ENCODE measurements at places on chromosomes 2 and 18. TPM values are rescaled to one million over a fixed set of nuclear protein-coding genes. Genes with fewer than 3 reads are reported as not detected.

DNA sequence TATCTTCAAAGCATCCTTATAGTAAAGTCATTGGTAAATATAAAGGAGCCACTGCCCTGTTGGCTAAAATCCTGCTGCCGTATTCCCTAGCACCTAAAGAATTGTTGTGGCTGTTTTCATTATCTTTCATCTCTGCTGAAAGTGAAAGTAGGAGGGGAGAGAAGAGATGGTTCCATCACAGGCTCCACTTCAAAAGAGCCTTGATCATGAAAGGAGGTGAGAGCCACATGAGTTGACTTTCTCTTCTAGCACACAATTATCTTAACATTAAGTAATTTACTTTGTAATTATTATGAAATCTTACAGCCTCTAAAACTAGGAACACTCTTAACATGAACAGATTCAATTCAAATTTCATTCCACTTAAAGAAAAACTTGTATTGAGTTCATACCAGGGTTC, 1050.9 kb upstream of the LRRTM1 start:
- no peak overlapping the region for H3K27ac ChIP-seq
- no peaks in the 10 kb centered on the region for H3K4me1 ChIP-seq
- H3K27me3 ChIP-seq, result no peaks in the 10 kb centered on the region
- no peaks in the 10 kb centered on the region for H3K36me3 ChIP-seq
- DNase-seq, result no peak
- H3K4me3 ChIP-seq, result no peak overlapping the region

GRCh38 chr18:6313415-6313814, 101.3 kb downstream of the L3MBTL4 start:
- no peaks in the 10 kb centered on the region for H3K36me3 ChIP-seq
- H3K4me1 ChIP-seq, result no peaks in the 10 kb centered on the region
- no peak overlapping the region for H3K4me3 ChIP-seq
- H3K27ac ChIP-seq, result no peak overlapping the region
- no peak for DNase-seq

GRCh38 chr2:71691747-71692441, 238.5 kb downstream of the DYSF start:
- no peak overlapping the region for H3K27ac ChIP-seq
- H3K4me1 ChIP-seq, result peaks cover 15% of the 10 kb centered on the region
- no peaks in the 10 kb centered on the region for H3K27me3 ChIP-seq
- H3K4me3 ChIP-seq, result no peak overlapping the region
- DNase-seq, result peak; percentile 41

- peaks cover 18% of the 10 kb centered on the region for H3K4me1 ChIP-seq
- no peaks in the 10 kb centered on the region for H3K36me3 ChIP-seq
- no peak overlapping the region for H3K27ac ChIP-seq
Measured at GRCh38 chr18:74115046-74115445, 32.6 kb downstream of the FBXO15 start.

- no peak overlapping the region for H3K4me3 ChIP-seq
- H3K27ac ChIP-seq, result no peak overlapping the region
- no peaks in the 10 kb centered on the region for H3K27me3 ChIP-seq
- no peak for DNase-seq
- H3K4me1 ChIP-seq, result peaks cover 4% of the 10 kb centered on the region
Measured at GRCh38 chr2:25323610-25324189, 18.0 kb downstream of the DNMT3A start.

The ANKRD62 gene
- 0.15 TPM for total RNA-seq

The MDH1B gene
- total RNA-seq, result 3.9 TPM

DNA sequence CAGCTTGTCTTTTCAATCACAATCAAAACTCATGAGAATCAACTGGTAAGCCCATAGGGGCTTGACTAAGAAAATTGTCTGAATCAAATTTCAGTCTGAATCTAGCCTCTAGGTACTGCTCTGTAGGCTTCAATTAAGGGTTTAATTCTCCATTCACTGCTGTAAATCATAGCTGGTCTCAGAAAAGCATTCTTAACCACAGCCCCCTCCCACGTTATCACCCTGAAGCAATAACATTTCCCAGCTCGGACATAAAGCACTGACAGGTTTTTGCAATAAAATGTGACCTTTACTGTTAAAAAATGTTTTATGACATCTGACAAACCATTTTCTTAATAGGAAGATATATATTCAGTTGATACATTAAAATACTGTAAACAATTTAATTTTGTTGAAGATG, 55.0 kb downstream of the LRP1B start:
- no peak overlapping the region for H3K4me3 ChIP-seq
- no peak overlapping the region for H3K27ac ChIP-seq
- no peaks in the 10 kb centered on the region for H3K27me3 ChIP-seq
- H3K36me3 ChIP-seq, result no peaks in the 10 kb centered on the region
- no peaks in the 10 kb centered on the region for H3K4me1 ChIP-seq

GRCh38 chr18:31581498-31582197, 10.0 kb upstream of the TTR start:
- H3K36me3 ChIP-seq, result no peaks in the 10 kb centered on the region
- no peaks in the 10 kb centered on the region for H3K27me3 ChIP-seq
- no peak for DNase-seq
- H3K4me1 ChIP-seq, result no peaks in the 10 kb centered on the region

DNA sequence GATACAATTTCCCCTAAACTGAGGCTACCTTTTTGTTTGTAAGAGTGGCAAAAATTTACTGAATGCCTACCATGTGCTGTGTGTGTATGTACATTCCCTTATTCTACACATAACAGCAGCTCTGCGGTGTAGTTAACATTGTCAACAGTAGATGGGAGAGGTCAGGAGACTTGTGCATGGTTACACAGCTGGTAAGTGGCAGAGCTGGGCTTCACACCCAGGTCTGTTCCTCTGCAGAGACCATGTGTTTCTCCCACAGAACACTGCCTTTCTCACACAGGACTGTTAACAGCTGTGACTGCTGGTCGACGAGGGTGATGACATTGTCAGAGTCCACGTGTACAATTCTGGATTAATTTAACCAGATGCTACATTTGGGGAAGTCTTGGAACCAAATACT, 49.1 kb downstream of the EML6 start:
- no peak for DNase-seq
- H3K36me3 ChIP-seq, result no peaks in the 10 kb centered on the region
- H3K4me3 ChIP-seq, result no peak overlapping the region
- no peaks in the 10 kb centered on the region for H3K4me1 ChIP-seq
- no peak overlapping the region for H3K27ac ChIP-seq

GRCh38 chr2:65527451-65528240, 95.2 kb upstream of the SPRED2 start:
- H3K36me3 ChIP-seq, result no peaks in the 10 kb centered on the region
- no peaks in the 10 kb centered on the region for H3K27me3 ChIP-seq
- no peak for DNase-seq
- no peak overlapping the region for H3K4me3 ChIP-seq

GRCh38 chr2:41160439-41160838, 708.5 kb upstream of the SLC8A1 start:
- no peaks in the 10 kb centered on the region for H3K4me1 ChIP-seq
- H3K36me3 ChIP-seq, result no peaks in the 10 kb centered on the region
- H3K4me3 ChIP-seq, result no peak overlapping the region
- no peaks in the 10 kb centered on the region for H3K27me3 ChIP-seq
- H3K27ac ChIP-seq, result no peak overlapping the region

DNA sequence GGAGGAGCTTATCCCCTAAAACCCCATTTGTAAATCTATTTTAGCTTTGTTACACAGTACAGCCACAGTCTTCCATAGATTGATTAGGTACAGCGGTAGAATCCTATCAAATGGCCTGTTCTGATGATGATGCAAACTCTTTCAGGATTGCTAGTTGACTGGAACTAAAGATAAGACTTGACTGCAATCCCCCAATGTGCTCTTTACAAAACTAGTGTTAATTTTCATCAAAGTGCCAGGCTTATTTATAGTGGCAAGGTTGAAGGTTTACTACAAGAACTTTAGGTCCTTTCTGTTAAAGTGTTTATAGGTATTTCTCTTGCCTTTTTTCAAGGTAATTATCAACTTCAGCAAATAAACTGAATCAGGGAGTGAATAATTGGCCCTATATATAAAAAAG, 9.0 kb upstream of the OTX1 start:
- H3K4me1 ChIP-seq, result peaks cover 71% of the 10 kb centered on the region
- H3K36me3 ChIP-seq, result no peaks in the 10 kb centered on the region
- no peak for DNase-seq
- H3K27ac ChIP-seq, result peak overlapping the region; percentile 68
- no peak overlapping the region for H3K4me3 ChIP-seq

DNA sequence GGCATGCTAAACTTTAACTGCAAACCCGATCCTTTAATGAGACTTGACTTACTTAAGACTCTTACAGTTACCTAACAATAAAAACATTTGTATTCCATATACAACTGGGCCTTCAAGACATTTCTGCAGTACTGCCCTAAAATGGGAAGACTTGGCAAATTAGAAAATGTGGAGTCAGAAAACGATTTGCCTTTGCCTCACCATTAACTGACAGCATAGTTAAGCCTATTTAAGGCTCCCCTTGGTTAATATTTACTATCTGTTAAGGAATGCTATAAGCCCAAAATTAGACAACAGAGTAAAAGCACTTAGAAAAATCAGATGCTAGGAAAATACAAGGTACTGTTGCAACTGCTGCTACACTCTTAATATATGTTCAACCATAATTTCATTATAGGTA, 18.7 kb downstream of the TYW5 start:
- H3K4me3 ChIP-seq, result no peak overlapping the region
- no peak overlapping the region for H3K27ac ChIP-seq
- DNase-seq, result no peak
- peaks cover 14% of the 10 kb centered on the region for H3K36me3 ChIP-seq
- no peaks in the 10 kb centered on the region for H3K4me1 ChIP-seq

DNA sequence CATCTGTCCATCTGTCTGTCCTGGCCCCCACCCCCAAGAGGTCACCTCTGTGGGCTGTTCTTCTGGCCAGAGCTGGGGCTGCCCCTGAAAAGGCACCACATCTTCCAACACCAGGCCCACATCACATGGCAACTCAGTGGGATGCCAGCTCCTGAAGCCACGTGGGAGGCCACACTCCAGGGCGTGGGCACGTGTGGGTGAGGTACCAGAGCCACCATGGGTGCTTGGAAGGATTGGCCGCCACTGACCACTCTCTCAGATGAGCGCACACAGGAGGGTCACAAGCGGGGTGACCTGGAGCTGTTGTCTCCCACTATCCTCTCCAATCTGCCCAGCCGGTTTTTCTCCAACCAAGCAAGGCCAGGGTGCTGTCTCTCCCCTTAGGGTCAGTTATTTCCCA, 197.9 kb downstream of the TFCP2L1 start:
- H3K27me3 ChIP-seq, result no peaks in the 10 kb centered on the region
- H3K4me1 ChIP-seq, result no peaks in the 10 kb centered on the region
- no peak for DNase-seq
- no peaks in the 10 kb centered on the region for H3K36me3 ChIP-seq
